ENCODE measurements at places on chromosomes 4 and X.

- DNase-seq, result no peak
Measured at GRCh38 chr4:187883049-187883448, 112.5 kb upstream of the ZFP42 start.

DNA sequence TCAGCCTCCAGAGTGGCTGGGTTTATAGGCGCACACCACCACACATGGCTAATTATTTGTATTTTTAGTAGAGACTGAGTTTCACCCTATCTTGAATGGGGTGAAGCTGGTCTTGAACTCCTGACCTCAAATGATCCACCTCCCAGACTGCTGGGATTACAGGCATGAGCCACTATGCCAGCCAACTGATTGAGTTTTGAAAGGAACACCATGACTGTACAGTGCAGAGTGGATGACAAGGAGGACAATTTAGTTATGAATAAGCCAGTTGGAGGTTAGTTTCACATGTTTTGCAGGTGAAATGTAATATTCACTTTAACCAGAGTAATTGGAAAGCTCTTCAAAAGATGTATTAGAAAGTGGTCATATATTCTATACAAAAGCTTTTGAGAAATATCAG is 60.8 kb downstream of the PCDH18 start:
- no peak for DNase-seq

DNA sequence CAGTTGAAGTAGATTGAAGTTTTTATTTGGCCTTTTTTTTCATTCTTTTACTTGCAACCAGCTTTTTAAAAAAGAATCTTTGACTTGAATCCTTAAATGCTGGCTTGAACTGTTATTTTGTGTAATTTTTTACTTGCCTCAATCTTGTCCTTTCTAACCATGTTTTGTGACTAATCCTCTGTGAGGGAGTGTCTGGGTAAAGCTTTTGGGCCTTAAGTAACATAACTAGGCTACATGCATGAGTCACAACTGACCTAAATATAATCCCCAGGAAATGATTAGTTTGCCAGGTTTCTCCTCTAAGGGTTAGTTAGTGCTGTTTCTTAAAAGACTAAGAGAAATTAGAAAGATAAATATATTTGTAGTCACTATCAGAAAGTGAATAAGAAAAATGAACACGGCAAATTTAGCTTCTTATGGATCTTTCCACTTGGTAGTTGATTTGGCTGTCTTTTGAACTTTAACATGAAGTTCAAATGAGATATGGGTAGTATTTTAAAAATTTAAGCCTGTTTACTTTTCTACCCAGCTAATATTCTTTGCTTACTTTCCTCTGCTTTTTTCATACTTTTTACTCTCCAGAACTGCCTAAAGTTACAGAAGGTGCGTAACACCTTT is 13.0 kb downstream of the EXOC1 start:
- DNase-seq, result peak; percentile 78

DNA sequence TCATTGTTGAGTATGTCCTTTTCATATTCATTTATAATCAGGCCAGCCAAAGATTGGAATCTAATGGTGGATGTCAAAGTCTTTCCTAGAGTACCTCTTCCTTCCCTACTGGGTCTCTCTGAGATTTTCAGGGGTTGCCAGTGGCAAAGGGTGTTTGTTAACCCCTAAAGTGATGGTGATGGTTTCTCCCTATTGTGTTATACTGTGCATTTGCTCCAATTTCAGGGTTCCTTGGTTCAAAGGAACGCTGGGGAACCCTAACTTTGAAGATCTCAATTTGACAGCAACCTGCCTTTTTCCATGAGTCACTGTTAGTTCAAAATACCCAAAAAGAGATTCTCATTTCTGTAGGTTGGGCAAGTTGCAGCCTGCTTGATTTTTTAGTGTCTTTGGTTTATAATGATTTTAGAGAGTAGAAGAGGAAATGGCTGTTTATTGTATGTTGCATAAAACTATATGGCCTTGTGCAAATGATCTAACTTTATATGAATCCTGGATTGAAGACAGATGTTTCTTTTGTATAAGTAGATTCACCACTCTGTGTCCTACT is 23.0 kb downstream of the GAB1 start:
- DNase-seq, result no peak

DNA sequence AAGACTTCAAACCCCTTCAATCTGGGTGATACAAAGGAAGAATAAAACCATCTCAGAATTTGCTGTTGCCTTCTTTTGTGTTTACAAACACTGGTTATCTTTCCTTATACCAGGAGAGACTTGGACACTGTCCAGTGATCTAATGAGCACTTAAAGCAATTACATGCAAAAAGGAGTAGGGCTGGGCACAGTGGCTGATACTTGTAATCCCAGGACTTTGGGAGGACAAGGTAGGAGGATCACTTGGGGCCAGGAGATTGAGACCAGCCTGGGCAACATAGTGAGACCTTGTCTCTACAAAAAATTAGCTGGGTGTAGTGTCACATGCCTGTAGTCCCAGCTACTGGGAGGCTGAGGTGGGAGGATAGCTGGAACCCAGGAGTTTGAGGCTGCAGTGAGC is 95.7 kb upstream of the DRD5 start:
- no peak for DNase-seq

GRCh38 chr4:12041828-12042227 is 613.1 kb upstream of the HS3ST1 start:
- DNase-seq, result no peak

GRCh38 chr4:118916691-118917289 is 28.1 kb downstream of the SYNPO2 start:
- DNase-seq, result no peak

DNA sequence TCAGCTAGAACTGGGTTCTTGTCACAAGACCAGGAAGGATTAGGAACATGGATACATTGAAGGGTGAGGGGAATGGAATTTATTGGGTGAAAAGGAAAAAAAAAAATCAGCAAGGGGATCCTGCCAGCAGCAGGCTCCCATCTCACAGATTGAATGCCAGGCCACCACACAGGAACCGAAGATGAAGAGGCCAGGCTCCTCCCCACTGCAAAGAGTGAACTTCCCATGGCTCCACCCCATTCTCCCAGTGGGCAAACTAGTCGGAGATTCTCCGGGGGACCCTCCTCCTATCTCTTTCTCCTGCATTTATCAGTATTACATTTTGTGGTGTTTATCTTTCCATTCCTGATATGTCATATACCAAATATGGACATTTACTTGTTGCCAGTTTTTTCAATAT is 46.0 kb upstream of the MAGED1 start:
- no peak for DNase-seq

- DNase-seq, result no peak
Measured at GRCh38 chr4:16752150-16752549, 146.3 kb downstream of the LDB2 start.

DNA sequence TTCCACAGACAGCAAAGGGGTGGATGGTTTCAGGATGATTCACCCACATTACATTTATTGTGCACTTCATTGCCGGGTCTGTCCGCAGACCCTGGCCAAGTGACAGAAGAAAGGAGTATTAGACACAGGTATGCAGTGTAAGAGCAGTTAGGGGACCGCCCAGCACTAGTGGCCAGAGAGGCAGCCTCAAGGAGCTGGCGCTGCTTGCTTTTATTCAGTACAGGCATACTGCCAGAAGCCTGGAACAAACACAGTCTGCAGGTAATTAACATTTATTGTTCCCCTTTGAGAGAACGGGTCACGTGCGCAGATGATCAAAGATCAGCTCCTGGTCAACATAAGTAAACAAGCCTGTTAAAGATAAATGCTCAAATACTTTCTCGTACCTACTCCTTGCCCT is 1639.0 kb upstream of the IGFBP7 start:
- DNase-seq, result no peak
